ENCODE measurements at places on chromosomes 6 and 20.

GRCh38 chr6:13712599-13712898 lies 914 bp upstream of the RANBP9 start:
- DNase-seq = no peak

GRCh38 chr6:3596766-3597165 lies 139.9 kb upstream of the SLC22A23 start:
- DNase-seq = no peak

- DNase-seq = no peak
Measured at GRCh38 chr6:163098827-163099479, 315.6 kb upstream of the QKI start.

DNA sequence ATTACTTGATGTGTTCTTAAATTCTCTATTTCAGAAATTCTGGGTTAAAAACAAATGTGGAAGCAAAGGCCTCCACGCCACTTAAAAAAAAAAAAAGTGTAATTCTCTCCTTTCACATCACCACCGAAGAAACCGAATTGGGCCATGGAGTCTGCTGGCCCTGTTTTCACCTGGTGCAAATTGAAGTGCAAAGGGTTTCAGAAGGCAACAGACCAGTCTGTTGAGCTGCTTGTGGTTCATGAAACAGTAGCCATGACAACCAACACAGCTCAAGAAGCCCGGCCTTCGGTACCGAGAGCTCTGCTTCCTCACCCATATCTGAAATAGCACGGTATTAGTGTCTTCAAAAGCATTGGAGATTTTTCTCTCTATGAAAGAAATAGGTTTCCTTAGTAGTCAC lies 63.1 kb downstream of the GMPR start:
- DNase-seq = no peak

GRCh38 chr6:70314296-70314695 lies 11.4 kb upstream of the COL9A1 start:
- no peak for DNase-seq

DNA sequence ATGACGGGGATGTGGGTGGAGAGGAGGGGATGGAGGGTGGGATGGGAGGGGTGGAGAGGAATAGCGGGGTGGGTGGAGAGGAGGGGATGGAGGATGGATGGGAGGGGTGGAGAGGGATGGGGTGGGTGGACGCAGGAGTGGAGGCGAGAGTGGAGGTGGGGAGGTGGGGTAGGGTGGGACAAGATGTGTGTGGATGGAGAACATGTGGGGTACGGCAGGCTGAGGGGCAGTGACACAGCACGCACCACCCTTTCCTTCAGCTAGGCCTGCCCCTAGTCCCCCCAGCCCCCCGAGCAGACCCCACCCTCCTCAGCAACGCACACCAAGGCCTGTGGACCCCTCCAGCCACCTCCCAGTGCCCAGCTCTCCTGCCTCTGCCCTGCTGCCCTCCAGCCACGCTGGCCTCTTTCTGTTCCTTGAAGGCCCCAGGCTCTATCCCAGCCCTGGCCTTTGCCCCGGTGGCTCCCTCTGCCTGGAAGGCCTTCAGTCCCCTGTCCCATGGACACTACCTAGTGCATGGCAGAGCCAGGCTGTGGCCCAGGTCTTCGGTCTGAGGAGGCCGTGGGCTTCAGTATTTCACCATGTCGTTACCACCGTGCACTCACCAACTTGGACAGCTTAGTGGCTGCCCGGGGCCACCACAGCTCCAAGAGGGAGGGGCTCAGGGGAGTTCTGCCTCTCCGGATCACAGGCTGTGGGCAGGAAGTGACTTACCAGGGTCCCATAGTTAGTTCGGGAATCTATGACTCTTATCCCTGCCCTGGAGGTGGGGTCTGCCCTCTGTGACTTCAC lies 78.4 kb upstream of the PMEPA1 start:
- no peak for DNase-seq

DNA sequence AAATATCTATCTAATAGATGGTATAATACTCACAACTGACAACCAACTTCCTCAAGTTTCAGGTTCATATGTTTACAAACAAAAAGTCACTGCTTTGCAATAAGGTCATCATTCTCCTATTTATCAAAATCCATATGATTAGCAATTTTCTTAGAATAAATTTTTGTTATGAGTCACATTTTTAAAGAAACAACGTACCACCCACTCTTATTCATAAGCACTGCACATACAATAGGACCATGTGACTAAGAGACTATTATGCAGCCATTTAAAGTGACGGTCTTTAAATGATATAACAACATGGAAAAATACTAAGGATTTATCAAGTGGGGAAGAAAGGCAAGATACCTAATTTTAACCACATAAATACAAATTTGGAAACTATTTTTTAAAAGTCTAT lies 40.0 kb downstream of the REPS1 start:
- DNase-seq = no peak

- no peak for DNase-seq
Measured at GRCh38 chr6:125498606-125499005, 196.8 kb upstream of the HDDC2 start.

DNA sequence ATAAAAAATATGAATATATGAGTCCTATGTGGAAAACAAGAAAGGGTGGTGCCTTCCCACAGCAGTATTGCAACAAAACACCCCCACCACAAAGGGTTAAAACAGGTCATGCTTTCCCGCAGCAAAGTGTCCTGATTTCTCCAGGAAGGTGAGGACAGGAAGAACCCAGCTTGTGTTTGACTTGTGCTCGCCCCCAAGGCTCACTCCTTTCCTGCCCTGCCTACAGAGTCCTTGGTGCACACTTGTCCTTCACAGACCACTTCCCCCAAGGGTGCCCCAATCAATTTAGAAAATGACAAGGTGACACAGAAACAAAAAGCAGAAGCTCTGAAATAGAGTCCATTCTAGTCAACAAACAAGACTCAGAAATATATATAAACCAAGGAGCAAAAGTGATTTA lies 237.4 kb downstream of the PTPRK start:
- DNase-seq = no peak

GRCh38 chr6:28496099-28496779 lies 19.4 kb downstream of the GPX6 start:
- no peak for DNase-seq

DNA sequence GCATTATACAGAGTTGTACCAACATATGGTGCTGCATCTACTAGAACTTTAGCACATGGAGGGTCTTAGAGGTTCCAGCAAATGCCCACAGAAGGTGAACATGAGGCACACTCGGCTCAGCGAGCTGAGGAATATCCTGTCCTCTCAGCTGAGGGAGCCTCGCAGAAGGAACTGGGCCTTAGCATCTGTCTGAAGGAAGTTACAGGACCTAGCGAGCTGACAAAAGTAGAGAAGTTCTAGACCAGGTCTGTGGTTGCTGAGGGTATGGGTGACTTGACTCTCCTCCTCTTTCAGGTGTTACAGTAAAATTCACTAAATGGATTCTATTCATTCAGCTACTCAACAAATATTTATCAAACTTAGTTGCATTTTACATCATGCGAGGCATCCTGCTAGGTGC lies 157.2 kb downstream of the ZDHHC14 start:
- no peak for DNase-seq

GRCh38 chr6:18561037-18561750 lies 174.0 kb downstream of the RNF144B start:
- no peak for DNase-seq

DNA sequence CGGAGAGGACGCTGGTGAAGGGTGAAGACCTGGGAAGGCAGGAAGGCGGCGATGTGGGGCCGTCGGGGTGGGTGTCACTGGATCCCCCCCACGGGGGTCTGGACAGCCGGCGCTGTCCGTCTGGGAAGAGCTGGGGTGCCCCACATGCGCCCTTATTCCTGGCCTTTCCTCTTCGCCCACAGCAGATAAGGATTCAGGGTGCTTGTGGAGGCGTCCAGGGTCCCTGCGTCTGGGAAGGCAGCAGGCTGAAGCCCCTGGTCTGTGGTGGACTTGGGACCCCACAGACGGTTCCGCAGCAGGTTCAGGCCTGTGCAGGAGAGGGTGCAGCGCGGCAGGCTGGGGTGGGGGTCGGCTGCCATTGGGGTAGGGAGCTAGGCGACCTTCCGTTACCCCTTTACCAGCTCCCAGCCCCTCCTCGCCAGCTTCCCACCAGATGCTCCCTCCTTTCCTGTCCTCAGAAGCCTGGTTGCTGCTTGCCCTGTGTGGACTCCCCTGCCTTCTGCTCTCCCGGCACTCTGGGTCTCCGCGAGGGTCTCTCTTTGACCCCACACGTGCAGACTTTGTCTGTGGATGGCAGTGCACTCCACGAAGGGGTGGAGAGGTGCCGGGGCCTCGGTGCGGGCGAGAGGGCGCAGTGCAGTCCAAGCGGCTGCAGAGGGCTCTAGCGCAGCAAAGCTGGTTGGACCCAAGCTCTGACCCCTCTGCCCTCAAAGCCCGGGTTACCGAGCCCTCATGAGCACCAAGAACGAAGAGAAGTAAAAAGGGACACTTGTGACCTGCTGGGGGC lies 2.1 kb upstream of the GATA5 start:
- no peak for DNase-seq

GRCh38 chr6:148218542-148219258 lies 123.9 kb upstream of the SASH1 start:
- no peak for DNase-seq

- DNase-seq = no peak
Measured at GRCh38 chr20:38537176-38537575, 43.8 kb upstream of the ADIG start.
